ENCODE measurements at places on chromosomes 3 and 15.

DNA sequence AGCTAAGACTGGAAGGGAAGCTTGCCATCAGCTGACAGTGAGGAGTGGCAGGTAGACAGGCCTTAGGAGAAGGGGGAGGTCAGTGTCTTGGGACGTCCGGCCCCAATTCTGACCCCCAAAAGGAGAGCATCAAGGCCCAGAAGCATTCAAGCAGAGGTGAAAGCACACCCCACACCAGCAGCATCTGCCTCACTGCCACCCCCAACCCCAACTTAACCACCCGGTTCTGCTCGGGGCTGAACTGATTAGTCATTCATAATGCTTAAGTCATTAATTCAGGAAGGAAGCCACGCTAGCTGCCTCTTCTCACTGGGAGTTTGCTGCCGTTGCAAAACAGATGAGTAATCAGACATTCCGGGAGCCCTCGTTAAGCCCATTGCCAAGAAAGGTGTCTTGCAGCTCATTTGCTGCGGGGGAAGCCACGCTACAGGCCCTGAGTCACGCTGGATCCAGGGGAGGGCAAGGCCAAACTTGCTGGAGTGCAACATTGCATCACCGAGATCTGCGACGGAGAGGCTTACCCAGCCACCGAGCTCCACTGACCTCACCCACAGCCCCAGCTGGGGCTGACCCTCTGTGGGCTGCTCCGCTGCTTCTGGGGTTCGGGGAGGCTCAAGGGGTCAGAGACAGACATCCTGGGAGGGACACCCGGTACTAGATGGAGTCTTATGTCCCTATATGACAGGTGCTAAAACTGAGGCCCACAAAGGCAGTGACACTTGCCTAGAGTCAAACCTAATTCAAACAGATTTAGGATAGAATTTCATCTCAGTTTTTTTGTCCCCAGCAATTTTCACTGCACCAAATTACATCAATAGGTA lies 46.4 kb upstream of the HES1 start:
- DNase-seq = peak; percentile 98

- DNase-seq = no peak
Measured at GRCh38 chr3:109921509-109921908, 584.2 kb upstream of the DPPA4 start.

DNA sequence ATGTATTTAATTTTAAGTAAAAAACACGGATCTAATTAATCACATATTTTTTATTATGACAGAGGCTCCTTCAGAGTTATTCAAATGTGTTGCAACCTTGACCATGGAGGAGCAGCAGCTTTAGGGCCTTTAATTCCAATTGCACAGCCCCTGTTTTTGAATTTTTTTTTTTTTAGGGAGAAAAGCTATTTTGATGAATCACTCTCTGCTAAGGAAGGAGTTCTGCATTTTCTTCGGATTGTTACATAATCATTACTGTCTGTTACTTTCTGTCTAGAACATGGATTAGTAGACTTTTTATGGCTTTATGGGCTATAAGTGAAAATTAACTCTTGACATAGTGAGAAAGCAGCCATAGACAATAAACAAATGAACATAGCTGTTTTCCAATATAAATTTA lies 90.8 kb downstream of the MCTP2 start:
- no peak for DNase-seq

GRCh38 chr3:6600237-6600636 lies 260.7 kb upstream of the GRM7 start:
- no peak for DNase-seq

DNA sequence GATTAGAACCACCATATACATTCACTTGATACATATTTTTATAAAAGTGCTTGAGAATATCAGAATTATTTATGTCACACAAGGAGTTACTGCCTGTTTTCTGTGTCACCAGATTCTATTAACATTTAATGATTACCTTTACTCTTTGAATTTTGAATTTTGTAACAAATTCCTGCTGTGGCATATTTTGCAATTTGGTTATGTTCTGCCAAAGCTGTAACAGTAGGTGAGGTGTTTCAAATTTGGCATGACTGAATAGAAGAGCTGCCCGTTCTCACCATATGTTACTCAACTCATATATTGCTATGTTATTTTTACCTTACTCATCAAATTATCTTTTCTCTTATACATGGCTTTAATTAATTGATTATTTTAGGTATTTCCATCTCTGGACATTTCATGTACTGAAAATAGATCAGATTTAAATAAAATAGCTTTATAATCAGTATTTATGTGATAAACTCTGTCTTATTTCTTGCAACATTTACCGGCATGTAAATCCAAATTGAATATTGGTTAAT lies 18.9 kb downstream of the PML start:
- DNase-seq = no peak

DNA sequence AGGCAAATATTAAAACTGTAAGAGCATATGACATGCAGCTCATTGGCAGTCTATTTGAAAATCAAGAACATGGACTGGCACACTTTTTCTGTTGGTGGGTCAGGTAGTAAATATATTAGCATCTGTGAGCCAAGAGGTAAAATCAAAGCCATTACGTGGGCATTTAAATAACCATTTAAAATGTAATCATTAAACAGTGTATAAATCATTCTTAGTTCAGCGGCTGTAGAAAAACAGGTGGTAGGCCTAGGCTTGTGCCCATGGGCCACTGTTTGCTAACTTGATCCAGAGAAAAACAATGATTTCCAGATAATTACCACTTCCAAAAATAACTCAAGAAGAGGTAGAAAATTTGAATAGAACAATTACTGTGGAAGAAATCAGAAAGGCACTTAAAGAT lies 105.1 kb downstream of the CHST2 start:
- DNase-seq = no peak

GRCh38 chr3:35651426-35651825 lies 12.1 kb downstream of the ARPP21 start:
- DNase-seq = no peak

DNA sequence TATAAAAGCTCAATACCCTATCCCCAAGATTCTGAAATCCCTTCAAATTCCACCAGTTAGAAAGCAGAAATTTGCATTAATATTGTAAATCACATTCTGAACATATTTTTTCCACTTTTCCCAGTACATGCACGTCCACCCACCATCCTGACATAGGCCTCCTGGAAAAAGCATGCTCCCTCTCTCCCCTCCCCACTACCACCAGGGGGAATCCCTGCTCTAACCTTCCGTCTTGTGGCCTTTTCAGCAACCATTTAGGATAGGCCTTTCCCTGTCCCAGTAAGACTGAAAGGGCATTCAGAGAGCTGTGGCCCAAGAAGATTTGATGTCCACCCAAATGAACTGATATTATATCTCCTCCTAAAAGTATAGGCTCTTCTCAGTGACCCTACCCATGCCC lies 182.1 kb downstream of the ARRDC4 start:
- no peak for DNase-seq

- DNase-seq = no peak
Measured at GRCh38 chr3:168362661-168363247, 267.0 kb upstream of the GOLIM4 start.

GRCh38 chr15:47339800-47340570 lies 377.3 kb upstream of the SEMA6D start:
- DNase-seq = no peak

GRCh38 chr15:66955001-66955516 lies 110.3 kb upstream of the SMAD3 start:
- no peak for DNase-seq

- no peak for DNase-seq
Measured at GRCh38 chr3:89571707-89572106, 464.3 kb downstream of the EPHA3 start.

DNA sequence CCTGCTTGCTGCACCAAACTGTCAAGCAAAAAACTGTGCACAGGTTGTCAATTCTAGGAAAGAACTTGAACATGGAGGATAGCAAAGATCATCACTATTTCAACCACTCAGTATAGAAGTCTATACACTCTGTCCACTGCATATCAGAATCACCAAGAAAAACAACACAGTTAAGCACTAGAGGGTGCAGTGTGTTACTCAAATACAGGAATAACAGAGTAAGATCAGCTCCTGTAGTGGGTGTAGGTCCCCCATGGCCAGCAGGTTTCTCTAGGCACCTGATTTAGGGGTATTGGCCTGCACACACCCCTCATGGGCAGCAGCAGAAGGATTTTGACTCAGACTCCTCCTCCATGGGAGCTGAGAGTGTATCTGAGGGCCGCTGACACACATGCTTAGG lies 464.1 kb downstream of the EPHA6 start:
- no peak for DNase-seq

DNA sequence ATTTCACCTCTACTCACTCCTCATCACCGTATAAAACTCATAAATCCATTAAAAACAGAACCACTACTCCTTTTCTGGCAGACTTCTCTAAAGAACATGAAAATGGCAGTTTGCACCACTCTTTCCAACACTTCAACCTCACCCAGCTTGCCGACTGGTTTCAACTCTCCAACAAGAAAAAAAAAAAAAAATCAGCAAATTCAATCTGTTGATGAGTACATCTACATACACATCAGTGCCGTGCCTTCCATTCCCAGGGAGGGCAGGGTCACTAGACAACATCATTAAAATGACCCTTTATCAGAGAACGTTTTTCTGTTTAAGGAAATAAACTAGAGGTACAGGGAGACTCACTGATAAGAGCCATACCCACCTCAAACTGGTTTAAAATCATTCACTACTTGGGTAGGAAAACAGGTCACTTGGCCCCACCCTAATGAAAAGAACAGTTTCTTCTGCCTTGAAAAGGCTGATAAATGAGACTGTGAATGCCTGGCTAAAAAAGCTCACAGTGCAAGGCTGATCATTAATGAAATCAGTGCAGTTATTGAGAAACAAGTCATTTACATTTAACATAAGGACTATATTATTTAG lies 6.0 kb downstream of the ANXA2 start:
- DNase-seq = no peak

DNA sequence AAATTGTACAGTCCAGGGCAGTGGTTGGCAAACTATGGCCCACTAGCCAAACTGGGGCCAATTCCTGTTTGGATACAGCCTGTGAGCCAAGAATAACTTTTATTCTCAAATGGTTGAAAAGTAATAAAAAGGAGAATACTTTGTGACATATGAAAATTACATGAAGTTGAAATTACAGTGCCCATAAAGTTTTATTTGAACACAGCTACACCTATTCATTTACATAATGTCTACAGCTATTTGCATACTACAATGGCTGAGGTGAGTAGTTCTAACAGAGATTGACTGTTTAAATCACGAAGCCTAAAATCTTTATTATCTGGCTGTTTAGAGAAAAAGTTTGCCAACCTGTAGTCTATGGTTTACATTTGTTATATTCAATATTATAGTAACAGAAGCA lies 600.1 kb downstream of the MAGI1 start:
- no peak for DNase-seq

DNA sequence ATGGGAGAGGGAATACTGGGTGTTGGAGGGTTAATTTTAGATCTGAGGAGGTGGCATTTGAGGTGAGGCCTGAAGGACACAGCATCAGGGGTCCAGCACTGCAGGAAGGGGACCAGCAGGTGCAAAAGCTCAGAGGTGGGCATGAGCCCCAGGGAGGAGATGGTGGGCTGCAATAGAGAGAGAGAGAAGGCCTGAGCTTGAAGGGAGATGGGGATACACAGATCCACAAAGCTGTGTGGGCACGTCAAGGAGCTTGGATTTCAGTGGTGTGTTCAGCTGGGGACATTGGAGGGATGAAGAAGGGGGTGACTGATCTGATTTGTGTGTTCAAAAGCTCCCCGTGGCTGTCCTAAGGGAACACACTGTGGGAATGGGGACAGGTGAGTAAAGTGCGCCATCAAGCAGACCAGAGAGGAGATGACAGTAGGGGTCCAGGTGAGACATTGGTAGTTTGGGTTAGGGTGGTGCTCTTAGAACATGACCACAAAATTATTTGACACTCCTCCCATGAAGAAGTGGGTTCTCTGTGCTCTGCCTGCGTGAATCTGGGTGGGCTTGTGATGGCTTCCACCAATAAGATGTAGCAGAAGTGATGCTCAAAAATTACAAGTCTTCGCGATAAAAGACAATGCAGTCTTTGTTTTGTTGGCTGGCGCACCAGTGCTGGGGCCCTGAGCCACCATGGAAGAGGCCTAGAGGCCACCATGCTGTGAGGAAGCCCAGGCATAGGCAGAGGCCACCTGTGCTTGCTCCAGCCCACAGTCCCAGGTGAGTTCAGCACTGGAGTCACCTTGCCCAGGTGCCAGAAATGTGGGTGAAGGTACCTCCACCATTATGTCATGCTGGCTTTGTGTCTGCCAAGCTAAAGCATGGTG lies 1.9 kb upstream of the WNT7A start:
- no peak for DNase-seq

DNA sequence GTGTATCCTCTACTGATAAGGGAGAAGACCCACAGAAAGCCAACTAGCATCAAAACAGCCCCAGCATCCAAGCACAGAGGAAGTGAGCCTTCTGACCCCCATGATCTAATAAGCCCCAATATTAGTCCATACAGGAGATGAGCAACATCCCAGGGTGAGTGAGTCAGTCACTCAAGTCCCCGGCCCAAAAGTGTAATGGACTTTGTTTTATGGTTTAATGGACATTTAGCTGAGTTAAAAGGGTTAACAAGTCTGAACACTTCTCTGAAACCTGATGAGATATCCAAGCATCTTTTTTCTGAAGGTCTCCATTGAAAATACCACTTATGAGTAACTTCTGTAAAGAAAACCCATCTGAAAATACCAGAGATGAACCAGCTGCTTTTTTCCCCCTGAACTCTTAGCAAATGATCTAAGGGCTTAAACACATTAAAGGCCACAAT lies 115.6 kb downstream of the GREM1 start:
- no peak for DNase-seq

- peak; percentile 20 for DNase-seq
Measured at GRCh38 chr3:15899388-15899787, 101.6 kb upstream of the ANKRD28 start.

GRCh38 chr15:88016406-88016805 lies 240.1 kb downstream of the NTRK3 start:
- no peak for DNase-seq

DNA sequence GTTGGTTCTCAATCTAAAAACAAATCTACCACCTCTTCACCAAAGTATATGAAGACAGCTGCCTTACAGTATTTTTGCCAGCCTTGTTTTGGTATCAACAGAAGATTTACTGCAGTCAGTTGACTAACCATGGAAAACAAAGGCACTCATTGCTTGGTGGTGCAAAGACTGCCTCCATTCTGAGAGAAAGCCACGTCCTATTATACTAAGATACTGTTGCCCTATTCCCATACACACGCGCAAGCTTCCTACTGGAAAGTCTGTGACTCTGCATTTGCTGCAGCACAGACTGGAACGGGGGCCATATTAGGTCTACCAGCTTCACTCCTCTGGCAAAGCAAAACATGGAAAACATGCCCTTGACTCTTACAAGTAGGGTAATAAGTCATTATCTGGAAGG lies 18.0 kb downstream of the MTMR10 start:
- no peak for DNase-seq

GRCh38 chr3:120163026-120163425 lies 68.8 kb upstream of the GSK3B start:
- no peak for DNase-seq

GRCh38 chr15:33864360-33865075 lies 103.8 kb upstream of the CHRM5 start:
- no peak for DNase-seq

- DNase-seq = no peak
Measured at GRCh38 chr3:4688411-4688810, 195.3 kb downstream of the ITPR1 start.

Measured in H54 (cell line).